ENCODE measurements at places on chromosomes 2 and 18. TPM values are rescaled to one million over a fixed set of nuclear protein-coding genes. Genes with fewer than 3 reads are reported as not detected.

CFAP65 gene
- total RNA-seq: not detected

BOLL gene
- not detected for total RNA-seq

TMEM150A gene
- 15.7 TPM for total RNA-seq

ERBB4 gene
- 3.3 TPM for total RNA-seq

RAB6C gene
- not detected for total RNA-seq

Data from tibial nerve (tissue), 4 donors.